ENCODE measurements at places on chromosomes 7 and 10. TPM values are rescaled to one million over a fixed set of nuclear protein-coding genes. Genes with fewer than 3 reads are reported as not detected.

GRCh38 chr10:76523246-76523645 is 1091.8 kb downstream of the LRMDA start:
- DNase-seq, result peak; percentile 62

GRCh38 chr7:104914421-104914820 is 99.6 kb upstream of the KMT2E start:
- no peak for DNase-seq

GRCh38 chr10:61742812-61743211 is 80.1 kb downstream of the CABCOCO1 start:
- DNase-seq, result no peak

DNA sequence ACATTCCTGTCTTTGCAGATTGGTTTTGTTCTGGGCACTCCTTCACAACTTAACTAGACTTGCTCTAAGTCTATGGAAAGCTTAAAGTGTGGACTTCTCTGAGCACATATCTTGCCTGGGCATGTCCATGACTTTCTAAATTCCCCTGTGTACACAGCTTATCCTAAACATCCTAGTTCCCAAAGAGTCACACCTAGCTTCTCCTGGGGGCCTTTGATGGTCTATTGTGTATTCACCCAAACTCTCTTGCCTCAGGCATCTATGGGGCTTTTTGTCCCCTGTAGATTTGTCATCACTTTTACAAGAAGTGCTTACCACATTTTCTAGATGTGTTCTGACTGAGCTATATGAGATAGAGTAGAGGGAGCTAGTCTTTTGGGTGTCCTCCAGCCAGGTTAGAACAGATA is 12.2 kb upstream of the ZNF488 start:
- DNase-seq, result no peak

Gene LRRC17
- 5.2 TPM for total RNA-seq

Gene PWWP2B
- 46.0 TPM for total RNA-seq

Gene CPVL
- total RNA-seq, result 15.6 TPM
